Tongue (tissue), 3 donors: ENCODE measurements at places on chromosomes 11 and 22.

- DNase-seq, result no peak
Measured at GRCh38 chr11:61375761-61376108, 13.6 kb downstream of the TMEM138 start.

DNA sequence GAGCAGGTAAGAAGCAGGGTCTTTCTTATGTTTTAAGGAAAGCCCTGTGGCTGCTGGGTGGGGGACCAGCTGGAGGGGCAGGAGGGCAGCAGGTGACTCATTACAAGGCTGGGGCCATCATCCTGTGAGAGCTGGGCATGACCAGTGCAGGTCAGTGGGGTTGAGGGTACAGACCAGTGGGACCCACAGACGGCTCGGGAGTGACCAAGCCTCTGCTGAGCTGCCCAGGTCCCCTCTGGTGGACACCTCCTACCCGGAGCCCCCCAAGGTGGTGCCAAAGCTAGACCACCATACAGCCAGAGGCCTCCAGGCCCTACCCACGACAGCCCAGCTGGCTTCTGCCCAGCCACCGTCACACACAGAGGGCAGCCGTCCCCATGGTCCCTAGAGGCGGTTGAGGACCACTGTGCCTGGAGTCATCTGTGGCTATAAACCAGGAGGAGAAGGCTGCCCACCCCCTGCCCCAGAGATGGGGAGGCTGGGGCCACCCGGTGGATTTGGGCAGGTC lies 670 bp downstream of the MYEOV start:
- no peak for DNase-seq

DNA sequence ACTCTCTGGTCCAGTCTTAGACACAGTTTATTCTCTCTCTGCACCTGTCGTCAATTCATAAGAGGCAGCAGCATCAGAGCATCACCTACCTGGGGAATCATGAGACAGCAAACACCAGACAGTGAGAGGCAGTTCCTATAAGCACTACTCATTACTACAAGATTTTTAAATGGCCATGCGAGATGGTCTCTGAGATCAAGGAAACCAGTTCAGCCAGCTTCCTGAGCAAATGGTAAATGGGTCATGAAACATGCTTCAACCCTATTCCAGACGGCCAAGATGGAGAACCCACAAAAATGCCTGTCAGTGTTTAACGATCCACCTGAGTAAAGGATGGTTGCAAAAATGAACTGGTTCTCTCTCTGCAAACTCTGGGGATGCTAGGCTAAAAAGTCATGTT lies 52.9 kb downstream of the SYTL2 start:
- no peak for DNase-seq

DNA sequence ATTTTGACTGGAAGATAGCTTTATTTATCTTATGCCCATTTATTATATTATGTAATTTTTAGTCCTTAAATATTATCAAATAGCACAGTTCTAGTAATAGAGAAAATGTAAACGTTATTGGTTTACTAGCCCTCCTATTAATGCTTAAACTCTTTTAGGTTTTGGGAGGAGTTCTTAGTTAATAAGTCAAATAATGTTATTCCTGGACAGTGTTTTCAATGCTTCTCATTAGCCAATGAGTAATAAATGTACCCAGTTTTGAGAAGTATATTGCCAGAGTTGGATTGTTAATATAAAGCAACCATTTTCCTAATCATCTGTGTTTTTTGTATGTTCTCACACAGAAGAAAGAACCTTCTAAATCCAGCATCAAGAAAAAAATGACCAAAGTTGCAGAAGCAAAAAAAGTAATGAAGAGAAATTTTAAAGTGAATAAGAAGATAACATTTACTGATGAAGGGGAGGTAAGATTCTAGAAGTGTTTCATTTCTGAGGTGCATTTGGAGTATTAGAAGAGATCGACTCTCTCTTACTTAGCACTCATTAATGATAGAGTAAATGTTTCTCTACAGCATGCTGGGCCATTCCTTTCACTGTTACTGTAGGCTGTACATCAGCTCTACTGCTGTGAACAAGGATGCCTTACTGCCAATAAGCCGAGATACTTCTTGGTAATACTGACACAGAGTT lies 173.4 kb downstream of the DDX10 start:
- DNase-seq, result no peak

DNA sequence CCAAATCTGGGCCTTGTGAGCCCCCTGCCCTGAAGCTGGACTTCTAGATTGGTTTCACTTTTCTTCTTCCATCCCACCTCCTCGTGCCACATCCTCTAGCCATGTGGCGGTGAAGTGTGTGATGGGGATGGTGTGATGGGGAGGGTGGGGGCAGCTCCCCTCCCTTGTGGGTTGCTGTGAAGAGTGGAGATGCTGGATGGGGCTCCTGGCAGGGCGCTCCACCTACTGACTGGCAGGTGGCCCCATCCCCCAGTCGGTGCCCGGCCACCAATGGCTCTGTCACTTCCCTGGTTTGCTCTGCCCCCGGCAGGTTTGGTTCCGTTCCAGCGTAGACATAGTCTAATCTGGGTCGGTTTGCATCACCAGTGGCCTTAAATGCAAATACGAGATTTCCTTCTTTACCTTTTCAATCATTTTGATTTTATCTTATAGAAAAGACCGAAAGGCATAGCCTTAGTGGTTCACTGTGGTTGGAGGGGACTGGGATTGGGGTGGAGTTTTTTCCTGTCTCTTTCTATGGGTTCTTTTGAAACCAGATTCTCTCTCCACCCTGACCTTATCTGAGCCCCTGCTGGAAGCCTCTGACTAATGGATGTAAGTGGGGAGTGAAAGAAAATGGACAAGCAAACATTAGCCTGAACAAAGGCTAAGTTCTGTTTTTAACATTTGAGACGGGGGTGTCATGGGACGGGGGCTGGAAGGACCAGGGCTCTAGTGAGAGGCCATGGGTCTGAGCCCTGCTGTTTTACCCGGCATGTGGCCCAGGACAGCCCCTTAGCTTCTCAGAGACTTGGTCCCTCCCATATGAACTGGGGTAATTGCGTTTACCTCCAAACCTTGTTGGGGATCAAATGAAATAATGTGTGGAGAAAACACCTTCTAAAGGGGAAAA lies 149.3 kb downstream of the CACNA1I start:
- DNase-seq, result no peak

DNA sequence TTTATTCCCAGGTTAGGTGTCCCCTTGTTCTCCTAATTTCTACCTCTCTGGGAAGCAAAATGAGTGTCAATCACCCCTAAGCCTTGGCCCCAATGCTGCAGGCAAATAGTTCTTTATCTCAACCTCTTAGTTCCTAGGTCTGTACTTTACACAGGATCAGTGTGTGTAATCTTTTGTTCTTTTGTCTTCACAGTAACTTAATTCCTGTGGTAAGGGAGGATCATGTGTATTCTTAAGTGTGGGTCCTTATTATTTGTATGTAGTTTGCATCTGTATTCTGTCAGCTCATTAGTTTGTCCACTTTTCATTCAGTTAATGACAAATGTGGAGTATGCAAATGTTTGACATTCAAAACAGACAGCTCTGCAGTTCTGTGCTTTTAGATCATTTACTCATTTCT lies 166.7 kb downstream of the FAT3 start:
- DNase-seq, result no peak
